ENCODE measurements at places on chromosomes 2 and 18.

GRCh38 chr2:233063269-233063975, 3.3 kb downstream of the INPP5D start:
- DNase-seq = no peak

DNA sequence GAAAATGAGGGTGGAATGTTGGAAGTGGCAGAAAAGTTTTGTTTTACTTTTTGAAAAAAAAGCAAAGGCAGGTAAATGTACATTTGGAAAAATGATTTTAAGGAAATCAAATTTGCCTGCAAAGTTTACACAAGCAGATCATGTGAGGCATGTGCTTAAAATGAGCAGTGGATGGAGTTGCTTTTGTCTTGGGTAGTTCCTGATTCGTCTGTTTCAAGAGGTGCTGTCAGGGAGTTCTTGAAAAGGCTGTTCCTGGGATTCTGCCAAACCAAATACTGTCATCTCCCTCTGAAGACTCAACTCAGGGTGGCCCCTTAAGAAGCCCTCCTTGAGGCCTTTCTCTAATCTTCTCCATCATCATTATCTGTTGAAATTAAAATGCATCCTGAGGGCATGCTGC, 59.0 kb downstream of the TACR1 start:
- no peak for DNase-seq

- DNase-seq = no peak
Observed at GRCh38 chr2:225326969-225327368, 72.5 kb upstream of the NYAP2 start.

DNA sequence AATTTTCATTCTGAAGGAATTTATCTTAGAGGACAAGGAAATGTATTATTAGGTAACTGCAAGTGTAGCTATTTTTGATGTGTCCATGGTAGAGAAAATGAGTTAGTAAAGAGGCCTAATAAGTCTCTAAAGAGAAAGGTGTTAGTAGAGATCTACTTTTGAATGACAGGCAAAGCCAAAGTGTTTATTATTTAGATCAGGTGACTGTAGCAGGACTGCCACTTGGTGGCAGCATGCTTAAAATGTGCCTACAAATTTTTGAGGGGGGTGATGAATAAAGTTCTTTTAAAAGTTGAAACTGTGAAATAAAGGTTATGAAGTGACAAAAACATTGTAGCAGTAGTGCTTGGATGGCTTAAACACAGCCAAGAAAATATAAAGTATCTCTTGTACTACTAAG, 421.5 kb upstream of the MEIS1 start:
- DNase-seq = no peak

DNA sequence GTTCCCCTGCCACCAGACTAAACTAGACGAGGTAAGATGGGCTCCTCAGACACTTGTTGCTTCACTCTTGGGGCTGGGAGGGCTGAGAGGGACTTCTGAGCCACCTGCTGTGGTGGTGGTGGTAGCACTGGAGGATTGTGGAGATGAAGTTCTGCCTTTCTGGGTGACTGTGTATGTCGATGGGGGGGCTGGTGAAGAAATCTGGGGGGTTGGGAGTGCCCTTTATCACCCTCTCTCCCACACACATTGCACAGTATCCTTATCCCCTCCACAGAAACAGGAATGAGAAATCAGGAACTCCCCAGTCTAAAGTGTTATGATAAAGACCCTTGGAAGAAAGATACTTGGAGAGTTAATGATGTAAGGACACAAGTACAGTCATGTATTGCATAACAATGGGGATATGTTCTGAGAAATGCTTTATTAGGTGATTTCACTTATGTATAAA, 38.5 kb downstream of the HK2 start:
- no peak for DNase-seq

DNA sequence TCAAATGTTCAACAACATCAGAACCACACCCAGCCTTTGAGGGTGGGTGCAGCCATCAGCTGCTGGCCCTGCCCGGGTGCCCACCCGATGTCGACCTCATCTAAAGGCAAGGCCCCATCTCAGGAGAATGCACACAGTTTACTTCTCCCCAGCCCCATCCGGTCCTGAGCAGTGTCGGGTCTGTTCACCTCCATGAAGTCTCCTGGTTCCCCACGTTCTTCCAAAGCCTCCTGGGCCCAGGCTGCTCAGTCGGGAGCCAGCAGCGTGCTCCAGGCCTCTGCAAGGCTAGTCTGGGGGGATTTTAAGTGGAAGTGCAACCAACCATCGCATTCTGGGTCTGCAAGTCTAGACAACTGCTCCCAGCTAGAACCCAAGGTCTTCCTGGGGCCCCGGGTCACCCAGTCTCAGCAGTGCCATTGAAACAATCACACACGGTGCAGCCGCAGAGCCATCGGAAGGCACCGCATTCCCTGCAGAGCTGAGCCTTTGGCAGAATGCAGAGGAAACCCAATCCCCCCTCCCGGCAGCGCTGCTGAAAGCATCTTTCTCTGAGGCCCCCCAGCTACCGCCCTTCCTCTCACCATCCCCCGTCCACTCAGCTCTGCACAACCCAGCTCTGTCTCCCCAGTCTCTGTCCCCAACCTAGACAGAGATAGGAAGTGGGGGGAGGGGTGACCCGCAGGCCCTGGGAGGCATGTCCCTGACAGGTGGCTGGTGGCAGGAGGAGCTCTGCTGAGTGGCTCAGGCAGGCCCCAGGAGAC, 8.5 kb downstream of the ESPNL start:
- peak; percentile 5 for DNase-seq

DNA sequence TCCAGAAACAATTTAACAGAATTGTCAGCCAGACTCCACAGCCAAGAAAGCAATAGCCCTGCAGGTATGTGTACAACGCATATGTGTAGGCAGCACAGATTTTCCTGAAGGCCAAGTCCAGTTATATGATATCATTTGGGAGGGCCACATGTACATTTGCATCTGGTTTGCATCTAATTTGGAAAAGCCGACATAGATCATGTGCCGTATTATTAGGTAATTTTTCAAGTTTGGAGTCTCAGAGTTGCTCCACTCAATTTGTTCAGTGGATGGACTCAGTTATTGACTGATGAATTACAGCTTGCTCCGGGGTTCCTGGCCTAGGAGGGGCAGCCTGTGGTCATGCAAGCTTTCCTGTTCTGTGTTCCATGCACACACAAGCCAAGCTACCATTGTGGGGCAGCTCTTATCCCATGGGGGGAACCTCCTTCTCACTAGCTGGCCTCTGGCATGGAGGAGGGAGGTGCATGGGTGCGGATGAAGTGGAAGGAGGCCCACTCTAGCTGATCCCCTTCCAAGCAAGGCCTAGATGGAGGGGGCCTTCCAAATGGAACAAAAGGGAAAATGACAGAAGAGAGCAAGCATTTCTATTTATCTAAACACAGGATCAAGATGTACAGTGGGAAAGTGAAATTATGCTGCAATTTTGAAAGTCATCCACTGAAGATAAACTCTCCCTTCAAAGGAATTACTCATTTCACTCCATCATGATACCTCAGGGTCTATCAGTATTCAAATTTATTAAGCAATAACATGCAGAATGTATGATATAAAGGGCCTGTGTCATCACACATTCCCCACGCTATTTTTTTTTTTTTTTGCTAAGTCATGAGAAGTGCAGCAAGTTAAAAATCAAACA, 202.6 kb upstream of the SMAD2 start:
- no peak for DNase-seq

- DNase-seq = no peak
Observed at GRCh38 chr2:218732761-218733158, 22.1 kb downstream of the TTLL4 start.

GRCh38 chr2:35501076-35501475, 854.5 kb upstream of the CRIM1 start:
- no peak for DNase-seq

GRCh38 chr2:120909102-120909501, 173.4 kb downstream of the GLI2 start:
- DNase-seq = no peak

DNA sequence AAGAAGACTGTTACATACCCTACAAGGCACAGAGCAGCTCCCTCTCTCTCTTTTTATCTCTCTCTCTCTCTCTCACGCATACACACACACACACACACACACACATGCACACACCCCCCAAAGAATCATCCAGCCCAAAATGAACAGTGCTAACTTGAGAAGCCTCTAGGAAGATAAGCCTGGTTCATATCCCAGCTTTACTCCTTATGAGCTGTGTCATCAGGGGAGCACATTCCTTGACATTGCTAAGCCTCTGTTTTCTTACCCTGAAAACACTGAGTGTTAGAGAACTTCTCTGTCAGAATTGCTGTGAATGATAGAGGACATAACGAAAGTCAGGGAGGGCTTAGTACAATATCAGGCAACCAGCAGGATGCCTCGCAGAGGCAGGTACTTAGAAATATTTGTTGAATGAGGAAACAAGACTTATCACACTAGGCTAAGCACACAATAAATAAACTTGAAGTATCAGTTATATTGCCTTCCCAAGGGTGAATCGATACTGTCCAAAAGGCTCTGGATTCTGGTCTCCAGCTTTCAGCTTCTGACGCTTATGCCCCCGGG, 725.6 kb upstream of the ID2 start:
- no peak for DNase-seq

GRCh38 chr2:163717993-163718680, 17.7 kb downstream of the FIGN start:
- no peak for DNase-seq

DNA sequence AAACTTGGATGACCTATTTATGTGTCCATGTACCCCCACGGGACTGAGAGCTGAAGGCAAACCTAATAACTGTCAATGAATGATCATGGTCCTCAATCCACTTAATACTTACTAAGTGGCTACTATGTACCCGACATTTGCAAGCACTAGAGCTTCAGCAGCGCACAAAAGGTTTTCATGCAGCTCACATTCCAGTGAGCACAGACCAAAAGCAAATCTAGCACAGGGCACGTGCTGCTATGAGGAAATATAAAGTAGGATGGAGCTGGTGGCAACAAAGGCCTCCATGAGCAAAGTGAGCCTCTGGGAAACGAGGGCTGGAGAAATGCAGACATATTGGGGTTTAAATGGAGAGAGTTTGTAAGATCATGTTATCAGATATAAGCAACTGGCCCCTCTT, 3.5 kb downstream of the SLC40A1 start:
- no peak for DNase-seq

- no peak for DNase-seq
Observed at GRCh38 chr2:215973145-215973792, 40.1 kb downstream of the MREG start.

GRCh38 chr2:151138507-151138906, 123.2 kb downstream of the RBM43 start:
- no peak for DNase-seq

DNA sequence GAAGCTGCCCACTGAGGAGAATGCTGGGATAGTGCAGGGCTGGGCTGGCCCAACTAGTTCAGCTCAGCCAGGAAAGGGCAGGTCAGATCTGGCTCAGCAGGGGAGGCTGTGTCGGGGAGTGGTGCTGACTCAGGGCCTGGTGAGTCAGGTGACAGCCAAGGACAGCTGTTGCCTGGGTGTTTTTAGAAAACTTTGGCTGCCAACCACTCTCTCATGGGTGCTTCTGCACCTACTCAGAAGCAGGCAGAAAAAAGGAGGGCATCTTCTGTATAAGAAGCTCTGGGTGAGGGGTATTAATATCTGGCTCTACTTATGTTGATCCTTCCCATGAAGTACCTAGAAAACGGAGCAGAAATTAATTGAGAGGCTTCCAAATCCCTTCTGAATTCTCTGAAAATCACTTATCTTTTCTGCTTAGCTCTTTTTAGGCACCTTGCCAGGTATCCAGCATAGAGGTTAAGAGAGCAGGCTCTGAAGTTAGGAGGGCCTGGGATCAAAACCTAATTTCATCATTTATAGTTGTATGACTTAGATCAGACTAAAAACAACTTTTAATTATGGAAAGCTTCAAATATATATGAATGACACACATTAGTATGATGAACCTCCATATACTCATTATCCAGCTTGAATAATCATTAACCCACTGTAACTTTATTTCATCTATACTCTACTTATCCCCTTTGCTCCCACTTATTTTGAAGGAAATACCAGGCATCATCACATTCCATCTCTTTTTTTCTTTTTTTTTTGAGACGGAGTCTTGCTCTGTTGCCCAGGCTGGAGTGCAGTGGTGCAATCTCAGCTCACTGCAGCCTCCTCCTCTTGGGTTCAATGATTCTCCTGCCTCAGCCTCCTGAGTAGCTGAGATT, 15.5 kb upstream of the RAB10 start:
- no peak for DNase-seq

GRCh38 chr2:985317-985898, 34.8 kb downstream of the SNTG2 start:
- peak; percentile 10 for DNase-seq

- DNase-seq = no peak
Observed at GRCh38 chr18:71212222-71212621, 923.4 kb downstream of the SOCS6 start.
